ENCODE measurements at places on chromosomes 2 and 18. TPM values are rescaled to one million over a fixed set of nuclear protein-coding genes. Genes with fewer than 3 reads are reported as not detected.

ABCG5 gene
- not detected for polyA plus RNA-seq

OTX1 gene
- polyA plus RNA-seq: not detected

GULP1 gene
- polyA plus RNA-seq: not detected

SF3B6 gene
- 173 TPM for polyA plus RNA-seq

ACTG2 gene
- polyA plus RNA-seq: not detected

SERPINB10 gene
- polyA plus RNA-seq: not detected

M1AP gene
- not detected for polyA plus RNA-seq

EIF2AK2 gene
- 16.4 TPM for polyA plus RNA-seq

CDH20 gene
- polyA plus RNA-seq: not detected

CXCR4 gene
- polyA plus RNA-seq: 758 TPM

ZBTB7C gene
- polyA plus RNA-seq: not detected

RAB3GAP1 gene
- polyA plus RNA-seq: 1.3 TPM

DNA sequence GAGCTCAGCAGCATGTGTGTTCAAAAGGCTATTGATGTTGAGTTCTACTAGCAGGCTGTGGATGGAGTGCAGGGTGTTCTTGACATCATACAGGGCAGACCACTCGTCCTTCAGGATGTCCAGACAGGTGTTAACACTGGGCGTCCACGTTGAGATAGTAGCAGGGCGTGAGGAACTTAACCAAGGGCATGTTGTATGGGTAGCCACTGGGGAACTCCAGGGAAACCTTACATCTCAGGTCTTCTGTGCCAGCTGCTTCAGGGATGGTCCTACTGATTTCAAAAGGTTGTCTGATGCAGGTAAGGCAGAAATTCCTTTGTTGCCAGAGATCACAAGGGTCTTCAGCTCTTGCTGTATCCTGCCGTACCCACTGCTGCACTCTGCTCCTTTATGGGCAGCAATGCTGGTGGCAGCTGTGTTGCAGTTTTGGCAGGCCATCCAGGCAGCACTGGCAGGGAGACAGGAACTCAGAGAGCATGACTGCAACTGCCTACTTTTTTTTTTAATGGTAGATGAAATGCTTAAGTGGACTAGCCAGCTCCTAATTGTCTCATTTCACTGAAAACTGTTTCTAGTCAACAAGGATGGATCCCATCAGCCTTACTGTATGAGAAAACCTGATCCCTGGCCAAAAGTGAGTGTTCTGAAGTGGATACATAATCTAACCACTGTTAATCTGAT, 32.4 kb upstream of the RBBP8 start:
- H3K4me3 ChIP-seq: no peak overlapping the region
- H3K27me3 ChIP-seq: no peaks in the 10 kb centered on the region
- H3K36me3 ChIP-seq: no peaks in the 10 kb centered on the region
- H3K27ac ChIP-seq: no peak overlapping the region

DNA sequence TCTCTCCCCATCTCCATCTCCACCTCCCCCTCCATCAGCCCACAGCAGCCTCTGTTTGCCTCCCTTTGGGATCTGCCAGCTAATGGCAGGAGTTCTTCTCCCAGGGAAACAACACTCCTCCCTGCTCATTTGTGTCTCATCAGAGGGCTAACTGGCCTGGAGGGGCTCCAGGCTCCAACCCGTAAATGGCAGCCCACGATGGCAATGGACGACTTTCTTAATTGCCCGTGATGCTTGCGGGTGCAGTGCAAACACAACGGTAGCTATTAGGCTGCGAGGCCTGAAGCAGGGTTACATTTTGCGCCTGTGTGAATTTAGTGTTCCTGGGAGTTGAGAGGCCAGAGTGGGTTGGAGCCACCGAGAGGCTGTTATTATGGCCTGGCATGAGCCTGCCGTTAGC, 285.1 kb downstream of the TNS1 start:
- H3K4me1 ChIP-seq: no peaks in the 10 kb centered on the region
- H3K27ac ChIP-seq: no peak overlapping the region
- DNase-seq: no peak
- no peaks in the 10 kb centered on the region for H3K36me3 ChIP-seq
- no peak overlapping the region for H3K4me3 ChIP-seq

DNA sequence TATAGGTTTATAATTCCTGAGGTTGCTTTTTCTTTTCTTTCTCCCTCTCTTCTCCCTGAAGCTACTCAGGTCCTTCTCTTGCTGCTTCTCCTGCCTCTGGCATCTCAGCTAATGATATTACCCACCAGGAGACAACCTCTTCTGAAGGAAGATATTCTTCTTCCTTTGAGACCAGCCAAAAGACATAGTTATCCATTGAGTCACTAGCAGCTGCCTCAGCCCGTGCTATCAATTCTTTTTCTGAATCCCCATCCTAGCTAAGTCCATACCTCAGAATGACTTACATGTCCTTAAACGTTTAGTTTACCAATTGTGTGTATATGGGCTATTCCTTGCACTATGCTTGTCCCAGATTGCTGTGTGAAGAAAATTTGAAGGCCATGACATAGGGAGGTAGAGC, 25.0 kb upstream of the RNF103 start:
- peaks cover 7% of the 10 kb centered on the region for H3K27me3 ChIP-seq
- peaks cover 7% of the 10 kb centered on the region for H3K36me3 ChIP-seq
- no peak overlapping the region for H3K27ac ChIP-seq
- DNase-seq: no peak
- H3K4me1 ChIP-seq: no peaks in the 10 kb centered on the region
- H3K4me3 ChIP-seq: no peak overlapping the region

DNA sequence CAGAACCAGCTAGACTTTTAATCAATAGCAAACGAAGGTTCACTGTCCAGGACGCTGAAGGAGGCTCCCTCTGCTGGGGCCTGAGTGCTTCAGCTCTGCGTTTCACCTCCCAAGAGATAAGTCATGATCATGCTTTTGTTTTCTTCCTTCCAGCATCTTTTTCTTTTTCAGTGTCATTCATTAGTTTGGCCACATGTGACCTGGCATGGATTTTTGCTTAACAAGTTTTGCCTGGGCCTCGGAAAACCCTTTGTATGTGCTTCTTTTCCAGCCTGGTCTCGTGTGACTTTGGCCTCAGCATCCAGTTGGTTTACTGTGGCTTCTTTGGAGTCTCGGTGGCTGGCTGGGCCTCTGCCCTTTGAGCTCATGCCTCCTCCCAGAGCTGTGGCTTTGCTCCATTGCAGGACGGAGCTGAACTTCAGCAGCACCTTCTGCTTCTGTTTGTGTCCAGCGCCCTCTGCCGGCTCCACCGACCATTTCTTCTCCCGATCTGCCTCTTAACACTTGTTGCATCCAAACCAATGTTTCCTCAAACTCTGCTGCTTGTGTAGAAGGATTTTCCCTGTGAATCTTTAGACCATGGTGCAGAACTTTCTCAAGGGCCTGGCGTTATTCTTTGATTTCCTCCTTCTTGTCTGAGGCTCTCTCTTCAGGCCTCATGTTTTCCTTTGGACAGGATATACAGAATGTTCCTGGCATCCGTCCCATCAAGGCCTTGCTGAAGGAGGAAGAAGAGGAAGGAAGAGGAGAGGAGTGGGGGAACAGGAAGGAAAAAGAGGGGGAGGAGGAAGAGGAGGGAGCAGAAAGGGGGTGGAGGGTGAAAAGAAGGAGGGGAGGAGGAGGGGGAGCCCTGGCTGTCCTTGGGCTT, 23.6 kb upstream of the HES6 start:
- peak; percentile 72 for DNase-seq
- no peak overlapping the region for H3K4me3 ChIP-seq
- no peaks in the 10 kb centered on the region for H3K27me3 ChIP-seq
- peak overlapping the region; percentile 63 for H3K27ac ChIP-seq

DNA sequence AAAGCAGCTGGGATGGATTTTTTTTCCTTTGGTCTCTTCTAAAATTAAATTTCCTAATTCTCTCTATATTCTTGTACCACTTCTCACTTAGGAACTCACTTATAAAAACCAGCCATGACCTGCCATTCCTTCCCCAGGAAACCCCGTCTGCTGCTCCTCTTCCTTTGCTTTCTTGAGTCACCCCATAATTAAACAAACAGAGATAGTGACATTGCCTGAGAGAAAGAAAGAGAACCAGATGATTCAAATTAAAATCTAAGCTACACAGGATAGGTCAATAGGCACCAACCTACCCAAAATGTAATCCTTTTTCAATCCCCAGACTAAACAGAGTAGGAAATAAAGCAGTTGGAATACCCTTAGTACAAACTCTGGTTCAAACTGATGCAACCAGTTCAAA, 9.7 kb downstream of the STK39 start:
- no peaks in the 10 kb centered on the region for H3K27me3 ChIP-seq
- H3K4me3 ChIP-seq: no peak overlapping the region
- H3K36me3 ChIP-seq: peaks cover 3% of the 10 kb centered on the region
- H3K4me1 ChIP-seq: peaks cover 30% of the 10 kb centered on the region
- no peak for DNase-seq
- peak overlapping the region; percentile 10 for H3K27ac ChIP-seq

DNA sequence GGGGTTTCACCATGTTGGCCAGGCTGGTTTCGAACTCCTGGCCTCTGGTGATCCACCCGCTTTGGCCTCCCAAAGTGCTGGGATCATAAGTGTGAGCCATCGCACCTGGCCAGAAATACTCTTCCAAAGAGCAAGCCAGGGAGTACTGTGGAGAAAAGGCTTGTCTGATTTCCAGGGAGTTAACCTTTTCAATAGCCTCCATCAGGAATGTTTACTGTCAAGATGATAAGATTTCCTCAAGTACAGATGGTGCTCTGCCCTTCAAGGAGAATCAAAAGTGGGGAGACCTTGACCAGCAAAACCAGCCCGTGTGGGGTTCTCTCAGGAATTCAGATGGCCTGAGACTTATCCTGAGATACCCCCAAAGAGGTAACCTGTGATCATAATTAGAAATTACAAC, 237.2 kb downstream of the PRKCE start:
- H3K27ac ChIP-seq: no peak overlapping the region
- H3K4me3 ChIP-seq: no peak overlapping the region
- no peaks in the 10 kb centered on the region for H3K36me3 ChIP-seq
- peaks cover 44% of the 10 kb centered on the region for H3K4me1 ChIP-seq

GRCh38 chr18:22668496-22668895, 250.8 kb upstream of the CTAGE1 start:
- H3K27ac ChIP-seq: no peak overlapping the region
- H3K4me1 ChIP-seq: no peaks in the 10 kb centered on the region
- DNase-seq: no peak
- no peak overlapping the region for H3K4me3 ChIP-seq
- H3K27me3 ChIP-seq: peaks cover 15% of the 10 kb centered on the region
- H3K36me3 ChIP-seq: no peaks in the 10 kb centered on the region

GRCh38 chr18:57223144-57223870, 76.4 kb downstream of the BOD1L2 start:
- no peak overlapping the region for H3K27ac ChIP-seq
- H3K36me3 ChIP-seq: no peaks in the 10 kb centered on the region
- H3K4me3 ChIP-seq: no peak overlapping the region
- no peak for DNase-seq
- H3K27me3 ChIP-seq: no peaks in the 10 kb centered on the region
- no peaks in the 10 kb centered on the region for H3K4me1 ChIP-seq

DNA sequence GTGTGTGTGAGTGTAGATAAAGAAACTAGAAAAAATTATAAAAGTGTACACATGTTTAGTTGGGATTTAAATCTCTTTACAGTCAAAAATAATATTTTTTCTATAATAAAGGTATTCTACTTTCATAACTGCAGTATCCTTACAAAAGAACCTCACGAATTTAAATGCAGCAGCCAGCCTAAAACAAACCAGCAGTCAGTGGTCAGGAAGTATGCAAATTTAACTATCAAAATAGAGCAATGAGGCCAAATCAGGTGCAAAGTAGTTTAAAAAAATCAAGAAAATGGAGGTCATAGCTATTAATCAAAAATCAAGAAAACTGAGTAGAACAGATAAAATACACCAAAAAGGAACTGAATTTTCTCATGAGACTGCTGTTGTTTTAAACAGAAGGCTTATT, 407.1 kb downstream of the CDH19 start:
- no peak overlapping the region for H3K4me3 ChIP-seq
- no peak for DNase-seq
- H3K27ac ChIP-seq: no peak overlapping the region
- no peaks in the 10 kb centered on the region for H3K4me1 ChIP-seq
- H3K36me3 ChIP-seq: no peaks in the 10 kb centered on the region

GRCh38 chr2:241894056-241894641, 24.6 kb downstream of the RTP5 start:
- no peaks in the 10 kb centered on the region for H3K36me3 ChIP-seq
- H3K4me1 ChIP-seq: peaks cover 9% of the 10 kb centered on the region
- H3K27ac ChIP-seq: no peak overlapping the region
- no peak overlapping the region for H3K4me3 ChIP-seq
- no peak for DNase-seq

DNA sequence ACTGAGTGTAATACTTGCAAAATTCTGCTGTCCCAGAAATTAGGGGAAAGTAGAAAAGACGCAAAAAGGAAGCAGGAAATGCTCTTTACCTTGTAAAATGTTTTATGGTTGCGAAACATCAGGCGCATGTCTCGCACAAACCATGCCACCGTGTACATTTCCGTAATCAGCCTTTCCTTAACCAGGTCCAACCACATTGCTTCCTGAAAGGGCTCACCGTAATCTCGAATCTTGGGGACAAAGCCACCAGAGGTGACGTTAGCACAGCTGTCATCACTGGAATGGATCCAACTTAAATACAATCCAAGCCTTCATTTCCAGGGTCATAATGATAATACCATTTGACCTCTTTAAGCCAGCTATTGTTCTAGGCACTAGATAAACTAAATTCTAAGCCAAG, 49.3 kb downstream of the SP110 start:
- peaks cover 25% of the 10 kb centered on the region for H3K36me3 ChIP-seq
- H3K4me3 ChIP-seq: no peak overlapping the region
- H3K27ac ChIP-seq: peak overlapping the region; percentile 71
- H3K4me1 ChIP-seq: peaks cover 6% of the 10 kb centered on the region
- H3K27me3 ChIP-seq: no peaks in the 10 kb centered on the region

- H3K4me3 ChIP-seq: no peak overlapping the region
- DNase-seq: no peak
- no peak overlapping the region for H3K27ac ChIP-seq
- H3K27me3 ChIP-seq: no peaks in the 10 kb centered on the region
- H3K36me3 ChIP-seq: no peaks in the 10 kb centered on the region
Measured at GRCh38 chr2:129738799-129739198, 240.7 kb upstream of the RAB6C start.

GRCh38 chr2:113200736-113201490, 27.1 kb downstream of the PSD4 start:
- no peak overlapping the region for H3K4me3 ChIP-seq
- H3K4me1 ChIP-seq: peaks cover 25% of the 10 kb centered on the region
- DNase-seq: no peak
- peaks cover 5% of the 10 kb centered on the region for H3K27me3 ChIP-seq

- H3K4me1 ChIP-seq: no peaks in the 10 kb centered on the region
- peaks cover 6% of the 10 kb centered on the region for H3K27me3 ChIP-seq
- no peak for DNase-seq
- no peak overlapping the region for H3K4me3 ChIP-seq
Measured at GRCh38 chr2:47336259-47337238, 66.4 kb upstream of the MSH2 start.
